ENCODE measurements at places on chromosomes 2 and 18. TPM values are rescaled to one million over a fixed set of nuclear protein-coding genes. Genes with fewer than 3 reads are reported as not detected.

DNA sequence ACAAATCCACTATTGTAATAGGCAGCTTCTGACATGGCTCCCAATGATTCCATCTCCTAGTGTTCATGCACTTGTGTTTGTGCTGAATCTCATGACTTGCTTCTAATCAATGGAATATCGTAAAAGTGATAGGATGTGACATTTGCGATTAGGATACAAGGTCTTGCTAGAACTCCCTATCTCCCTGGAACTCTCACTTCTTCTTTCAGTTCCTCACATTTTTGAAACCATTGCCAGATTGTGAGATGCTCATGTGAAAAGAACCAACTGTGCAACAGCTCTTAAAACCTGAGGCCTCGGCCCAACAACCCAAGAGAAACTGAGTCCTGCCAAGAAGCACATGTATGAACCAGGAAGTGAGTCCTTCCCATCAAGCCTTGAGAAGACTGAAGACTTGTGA is 226.9 kb upstream of the DTNA start:
- no peak for ATAC-seq

DNA sequence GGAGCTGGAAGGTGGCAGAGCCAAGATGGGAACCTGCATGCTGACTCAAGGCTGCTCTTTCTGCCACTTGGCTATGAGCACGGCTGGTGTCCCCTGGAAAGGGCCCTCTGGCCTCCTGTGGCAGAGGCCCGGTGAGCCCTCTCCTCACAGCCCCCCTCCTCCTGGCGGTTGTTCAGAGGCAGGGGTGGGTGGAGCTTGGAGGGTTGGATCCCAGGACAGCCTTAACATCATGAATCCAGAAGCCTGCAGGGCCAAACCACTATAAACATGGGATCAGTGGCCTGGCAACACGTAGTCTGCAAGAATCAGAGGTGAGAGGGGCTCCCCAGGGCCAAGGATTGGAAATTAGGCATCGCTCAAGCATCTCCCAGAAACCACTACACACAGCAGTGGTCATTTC is 48.5 kb upstream of the LOXHD1 start:
- ATAC-seq, result no peak

DNA sequence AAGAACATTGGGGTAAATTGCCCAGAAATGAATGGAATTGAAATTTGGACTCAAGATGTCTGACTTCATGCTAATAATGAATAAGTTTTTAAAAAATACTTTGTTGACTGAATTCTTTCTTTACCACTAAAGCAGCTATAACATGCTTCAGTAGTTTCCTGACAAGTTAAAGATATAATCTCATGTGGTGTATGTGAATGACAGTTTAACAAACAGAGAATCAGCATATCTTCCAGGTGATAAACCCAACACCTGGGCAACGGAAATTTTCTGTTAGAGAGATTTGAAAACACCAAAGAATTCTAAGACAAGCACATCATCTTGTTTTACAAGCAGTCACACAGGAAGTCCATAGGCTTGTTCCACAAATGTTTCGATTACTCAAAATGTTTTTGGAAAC is 372.6 kb upstream of the VRK2 start:
- no peak for ATAC-seq

DNA sequence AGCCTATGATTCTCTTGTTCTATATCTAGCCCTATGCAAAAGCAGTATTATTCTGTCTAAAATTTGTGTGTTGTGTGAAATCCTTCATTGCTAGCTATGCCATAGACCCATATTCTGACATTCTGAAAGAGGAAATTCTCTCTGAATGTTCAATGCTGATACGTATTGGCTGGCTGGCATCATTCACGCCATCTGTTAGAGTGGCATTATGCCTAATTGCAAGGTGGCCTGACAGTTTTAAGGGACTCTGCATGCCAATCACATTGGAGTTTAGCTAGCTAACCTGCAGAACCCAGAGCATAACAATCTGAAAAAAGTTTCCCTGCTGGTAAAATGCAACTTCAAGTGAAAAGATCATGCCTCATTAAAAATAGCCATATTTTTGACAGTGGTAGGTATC is 316.0 kb downstream of the SOX11 start:
- ATAC-seq, result no peak

Gene YES1
- 127 TPM for total RNA-seq

Gene SEMA4C
- 64.6 TPM for total RNA-seq

Gene CD8B2
- total RNA-seq, result 0.13 TPM

- no peak for ATAC-seq
Observed at GRCh38 chr2:111133603-111134002, 12.9 kb downstream of the BCL2L11 start.

- ATAC-seq, result no peak
Observed at GRCh38 chr2:15919716-15920434, 20.5 kb upstream of the MYCN start.

DNA sequence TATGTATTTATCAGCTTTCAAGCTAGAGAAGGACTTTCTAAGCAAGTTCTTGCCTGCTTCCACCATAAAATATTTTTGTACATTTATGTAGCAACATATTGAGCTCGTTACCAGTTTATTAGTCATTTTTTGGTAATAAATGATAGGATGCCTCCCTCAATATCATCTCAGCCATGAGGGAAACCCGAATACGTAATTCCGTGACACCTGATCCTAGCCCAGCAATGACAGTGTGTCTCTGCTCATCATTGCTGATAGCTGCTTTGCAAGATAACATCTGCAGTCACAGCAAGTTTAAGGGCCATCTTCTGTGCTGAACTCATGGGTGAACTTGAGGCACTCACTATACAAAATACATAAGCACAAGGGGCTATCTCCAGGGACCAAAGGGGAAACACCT is 62.2 kb downstream of the COL6A3 start:
- ATAC-seq, result no peak

Gene GALNT5
- 0.35 TPM for total RNA-seq

- no peak for ATAC-seq
Observed at GRCh38 chr2:109187711-109188495, 58.9 kb downstream of the SH3RF3 start.
